Central memory CD8-positive, alpha-beta T cell (primary cell): ENCODE measurements at places on chromosomes 4 and X.

GRCh38 chr4:14023896-14024295 is 396.4 kb upstream of the BOD1L1 start:
- DNase-seq: no peak

- DNase-seq: no peak
These were observed 31.4 kb downstream of the EXOC1 start for GRCh38 chr4:55884851-55885219.

GRCh38 chr4:8917321-8917811 is 45.7 kb upstream of the HMX1 start:
- DNase-seq: no peak

DNA sequence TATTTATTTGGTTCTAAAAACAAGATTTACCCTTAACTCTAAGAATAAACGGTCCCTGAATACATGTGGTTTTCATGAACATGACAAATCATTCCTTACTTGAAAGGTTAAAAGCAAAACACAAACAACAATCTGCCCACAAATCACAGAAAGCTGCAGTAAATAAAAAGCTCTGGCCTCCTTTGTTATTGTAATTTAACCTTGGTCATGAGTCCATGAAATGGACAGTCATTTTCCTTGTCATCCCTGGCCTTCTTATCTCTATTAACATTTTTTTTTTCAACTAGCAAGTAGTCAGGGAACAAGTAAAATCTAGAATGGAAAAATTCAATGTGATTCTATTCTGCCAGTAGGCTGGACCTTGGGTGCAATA is 92.7 kb downstream of the SCD5 start:
- no peak for DNase-seq

GRCh38 chr4:152348670-152349069 is 187.2 kb downstream of the FBXW7 start:
- no peak for DNase-seq

GRCh38 chrX:88828011-88828410 is 81.0 kb downstream of the CPXCR1 start:
- no peak for DNase-seq

GRCh38 chr4:99712099-99712498 is 54.5 kb upstream of the C4orf54 start:
- DNase-seq: no peak

- DNase-seq: no peak
These were observed 221.8 kb downstream of the MGST2 start for GRCh38 chr4:139887376-139887802.
